Cardiac ventricle fibroblast (primary cell): ENCODE measurements at places on chromosomes 3 and 15. TPM values are rescaled to one million over a fixed set of nuclear protein-coding genes. Genes with fewer than 3 reads are reported as not detected.

The IGSF10 gene
- total RNA-seq: 11.6 and 14.9 TPM in 2 replicates

The SPINK8 gene
- not detected in 2 replicates for total RNA-seq

The TTLL3 gene
- total RNA-seq: 10.4 and 13.5 TPM in 2 replicates

The NR1I2 gene
- total RNA-seq: not detected in 2 replicates

The DUOX1 gene
- not detected in 2 replicates for total RNA-seq

The FBXO40 gene
- not detected in 2 replicates for total RNA-seq

The AQP9 gene
- total RNA-seq: not detected in 2 replicates

The MESD gene
- total RNA-seq: 19.4 and 21.3 TPM in 2 replicates

The RLBP1 gene
- not detected in 2 replicates for total RNA-seq

The BFSP2 gene
- not detected in 2 replicates for total RNA-seq

The THBS1 gene
- 571 and 614 TPM in 2 replicates for total RNA-seq

The CLDN16 gene
- total RNA-seq: not detected in 2 replicates

The GP9 gene
- not detected in 2 replicates for total RNA-seq

The SCAANT1 gene
- total RNA-seq: not detected in 2 replicates

The GRK7 gene
- total RNA-seq: not detected in 2 replicates

The ZNF717 gene
- 8.1 and 12.0 TPM in 2 replicates for total RNA-seq

The CTXN2 gene
- not detected in 2 replicates for total RNA-seq

The HYAL1 gene
- total RNA-seq: 2.7 and 7.4 TPM in 2 replicates

The NAALADL2 gene
- 6.6 and 7.3 TPM in 2 replicates for total RNA-seq
